Fibroblast of skin of scalp (primary cell): ENCODE measurements at places on chromosomes 3 and 15.

- DNase-seq: peak; percentile 96
Observed at GRCh38 chr15:57218826-57219576, 157.3 kb upstream of the CGNL1 start.

- no peak for DNase-seq
Observed at GRCh38 chr3:124422805-124423204, 307.4 kb upstream of the UMPS start.

DNA sequence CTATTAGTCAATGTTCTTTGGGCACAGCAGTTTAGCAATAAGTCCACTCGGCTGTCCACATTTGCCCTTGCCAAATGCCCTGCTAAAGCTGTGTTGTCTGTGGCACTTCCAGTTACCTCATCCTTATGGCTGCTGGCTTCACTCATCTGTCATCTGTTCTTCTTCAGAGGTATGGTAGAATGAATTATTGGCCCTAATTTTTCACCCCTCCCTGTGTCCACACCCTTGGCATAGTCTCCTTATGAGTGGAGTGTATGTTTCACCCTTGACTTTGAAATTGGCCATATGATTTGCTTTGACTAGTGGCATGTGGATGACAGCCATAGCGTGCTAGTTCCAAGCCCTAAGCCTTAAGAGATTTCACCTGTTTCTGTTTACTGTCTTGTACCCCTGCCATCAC is 72.1 kb upstream of the EPHB1 start:
- no peak for DNase-seq

DNA sequence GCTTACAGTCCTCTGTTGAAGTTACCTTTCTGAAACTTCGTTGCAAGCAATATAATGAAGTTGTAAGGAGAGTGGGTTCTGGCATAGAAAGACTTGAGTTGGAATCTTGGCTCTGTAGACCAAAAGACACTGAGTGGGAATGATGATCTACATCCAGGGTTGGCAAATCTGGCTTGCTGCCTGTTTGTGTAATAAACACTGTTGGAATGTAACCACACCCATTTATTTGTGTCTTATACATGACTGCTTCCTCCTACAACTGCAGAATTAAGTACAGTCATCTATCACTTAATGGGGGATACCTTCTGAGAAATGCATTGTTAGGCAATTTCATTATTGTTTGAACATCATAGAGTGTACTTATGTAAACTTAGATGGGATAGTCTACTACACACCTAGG is 178.4 kb upstream of the SUCLG2 start:
- DNase-seq: no peak

- no peak for DNase-seq
Observed at GRCh38 chr3:18284716-18285115, 140.4 kb downstream of the SATB1 start.

DNA sequence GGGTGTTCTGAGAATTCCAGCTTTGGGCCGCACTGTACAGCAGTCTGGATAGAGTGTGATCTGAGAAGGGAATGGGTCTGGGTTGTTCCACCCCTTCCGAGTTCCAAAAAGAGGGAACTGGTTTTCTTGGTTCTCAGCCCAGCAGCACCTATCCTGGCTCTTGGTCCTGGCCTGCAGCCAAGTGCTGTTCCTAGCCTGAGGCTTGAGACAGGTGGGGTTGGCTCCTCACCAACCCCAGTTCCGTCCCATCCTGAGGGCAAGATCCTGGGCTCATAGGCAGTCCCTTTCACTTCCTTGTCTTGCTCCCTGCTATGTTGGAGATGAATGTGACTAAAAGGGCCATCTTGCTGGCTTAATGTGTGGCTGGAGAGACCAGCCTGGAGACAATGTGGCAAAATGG is 15.2 kb downstream of the IVD start:
- no peak for DNase-seq

DNA sequence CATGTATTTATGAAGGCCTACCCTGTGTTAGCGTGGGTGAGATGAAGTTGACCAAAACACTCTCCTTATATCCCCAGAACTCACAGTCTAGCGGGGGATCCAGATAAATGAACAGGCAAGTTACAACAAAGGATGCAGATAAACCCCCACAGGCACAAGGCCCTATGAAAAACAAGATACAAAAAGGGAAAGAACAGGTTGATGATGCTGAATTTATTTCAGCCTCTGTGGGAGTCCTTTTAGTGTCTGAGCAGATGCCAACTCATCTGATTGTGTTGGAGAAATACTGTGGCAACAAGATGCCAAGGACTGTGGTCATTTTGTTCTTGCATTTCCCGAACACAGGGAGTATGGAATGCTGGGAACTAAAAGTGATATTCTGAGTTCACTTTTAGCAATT is 300.0 kb downstream of the CHST2 start:
- DNase-seq: no peak

- DNase-seq: no peak
Observed at GRCh38 chr3:70755526-70755925, 443.1 kb upstream of the MDFIC2 start.

- DNase-seq: peak; percentile 50
Observed at GRCh38 chr3:124787476-124788195, 57.4 kb downstream of the UMPS start.

DNA sequence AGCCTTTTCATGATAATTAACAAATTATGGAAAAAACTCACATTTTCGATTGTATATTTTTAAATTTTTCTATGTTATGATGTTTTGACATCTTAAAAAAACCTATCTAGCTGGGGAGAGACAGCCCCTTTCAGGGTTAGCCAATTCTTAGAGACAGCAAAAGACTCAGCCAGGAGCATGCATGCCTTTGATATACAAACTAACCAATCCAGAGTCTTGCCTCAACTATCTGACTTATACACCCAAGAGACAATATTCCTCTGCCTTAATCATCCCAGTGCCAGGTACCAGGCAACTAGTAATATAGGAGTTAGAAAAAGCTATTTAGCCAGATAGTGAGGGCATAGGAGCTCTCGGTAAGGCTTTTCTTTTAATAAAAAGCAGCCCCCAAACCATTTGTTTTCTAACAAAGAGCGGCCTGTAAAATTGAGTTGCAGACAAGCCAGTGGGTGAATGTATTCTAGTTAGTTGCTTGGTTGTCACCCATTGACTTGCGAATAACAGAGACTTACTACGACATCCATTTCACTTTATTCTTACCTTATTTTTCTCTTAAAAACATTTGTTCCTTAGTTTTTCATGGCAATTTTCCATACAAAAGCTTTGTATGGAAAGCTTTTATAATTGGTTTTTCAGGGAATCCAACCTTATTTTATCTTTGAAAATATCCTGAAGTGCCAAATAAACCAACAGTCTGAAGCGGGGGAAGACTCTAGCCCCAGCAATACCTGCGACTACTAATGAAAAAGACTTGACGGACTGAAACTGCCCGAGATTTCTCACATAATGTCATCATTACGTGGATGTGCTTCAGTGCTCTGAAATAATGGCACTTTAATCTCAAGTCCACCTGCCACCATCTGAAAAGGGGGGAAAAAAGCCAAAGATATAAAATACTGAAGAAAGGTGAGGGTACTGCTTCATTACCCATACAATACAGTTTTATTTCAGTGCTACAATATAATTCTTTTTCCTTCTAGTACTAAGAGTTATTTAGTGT is 64.6 kb upstream of the ATP2C1 start:
- no peak for DNase-seq

- DNase-seq: no peak
Observed at GRCh38 chr15:70013656-70014313, 83.9 kb downstream of the TLE3 start.

DNA sequence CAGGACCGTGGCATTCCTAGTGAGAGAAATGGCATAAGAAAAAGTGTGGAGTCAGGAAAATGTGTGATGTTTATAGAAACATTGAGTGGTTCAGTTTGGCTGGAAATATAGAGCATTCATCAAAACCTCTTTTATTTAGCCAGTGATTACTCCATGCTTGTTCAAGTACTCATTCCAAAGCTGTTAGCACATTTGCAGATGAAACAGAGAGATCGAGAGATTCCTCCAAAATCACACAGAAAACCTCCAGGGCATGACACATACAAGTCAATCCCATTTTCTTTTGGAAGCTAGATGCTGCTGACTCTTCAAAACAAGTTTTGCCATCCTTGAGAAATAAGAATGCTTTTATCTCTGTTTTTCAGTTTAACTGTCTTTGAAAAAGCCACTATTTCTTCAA is 11.5 kb upstream of the MB21D2 start:
- peak; percentile 35 for DNase-seq

GRCh38 chr15:51051776-51052175 is 42.9 kb downstream of the TNFAIP8L3 start:
- DNase-seq: no peak

GRCh38 chr15:91099995-91100813 is at the start of gene SV2B:
Gene SV2B, plus strand, starts transcription at chr15:91100257. Its CDS starts 126,007 bp downstream, at chr15:91226264.
- peak; percentile 7 for DNase-seq

- no peak for DNase-seq
Observed at GRCh38 chr3:70020906-70021660, 21.6 kb downstream of the SAMMSON start.

GRCh38 chr15:40470423-40471104 is at the start of gene CHST14:
Gene CHST14, plus strand, starts transcription at chr15:40470984. Its CDS starts 230 bp downstream, at chr15:40471214.
- peak; percentile 68 for DNase-seq

- DNase-seq: no peak
Observed at GRCh38 chr3:12586403-12586802, 29.5 kb downstream of the MKRN2 start.

GRCh38 chr15:85854345-85855097 is 59.8 kb upstream of the KLHL25 start:
- DNase-seq: peak; percentile 55

GRCh38 chr3:69403454-69403853 is 17.6 kb upstream of the FRMD4B start:
- DNase-seq: no peak

- peak; percentile 53 for DNase-seq
Observed at GRCh38 chr15:62059816-62060112, 483 bp downstream of the VPS13C start.

DNA sequence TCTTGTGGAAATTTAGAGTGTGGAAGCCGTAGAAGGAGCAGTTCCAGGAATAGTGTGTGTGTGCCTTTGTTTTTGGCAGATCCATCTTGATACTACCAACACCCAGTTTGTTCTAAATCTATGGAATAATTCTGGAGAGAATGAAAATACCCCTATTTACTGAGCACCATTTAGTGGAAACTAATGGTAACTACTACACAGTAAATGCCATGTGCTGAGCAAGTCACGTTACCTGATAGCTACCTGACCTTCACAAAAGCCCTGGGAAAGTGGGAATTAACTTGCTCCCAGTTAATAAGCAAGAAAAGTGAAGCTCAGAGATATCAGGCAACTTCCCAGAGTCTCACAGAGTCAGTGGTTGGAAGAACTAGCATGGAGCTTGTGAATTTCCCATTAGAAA is 137.7 kb downstream of the ARPP21 start:
- DNase-seq: no peak

- no peak for DNase-seq
Observed at GRCh38 chr15:78689626-78690025, 48.6 kb upstream of the CHRNB4 start.

DNA sequence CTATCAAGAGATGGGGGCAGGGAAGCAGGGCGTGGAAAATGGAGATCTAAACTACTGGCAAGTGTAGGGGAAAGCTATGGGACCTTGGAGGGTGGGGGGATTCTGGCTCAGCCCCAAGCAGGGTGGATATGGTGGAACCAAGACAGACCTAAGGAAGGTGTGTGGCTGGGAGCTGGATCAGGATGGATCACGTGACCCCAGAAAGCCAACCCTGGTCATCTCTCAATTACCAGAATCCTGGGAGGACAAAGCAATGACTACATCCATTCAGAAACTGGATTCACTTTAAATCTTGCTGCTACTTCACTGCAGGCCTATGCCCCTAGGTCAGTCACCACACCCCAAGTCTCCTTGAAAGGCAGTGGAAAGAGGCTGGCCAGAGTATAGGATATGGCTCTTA is 68.4 kb downstream of the WHAMM start:
- DNase-seq: no peak

- DNase-seq: no peak
Observed at GRCh38 chr15:59886441-59886840, 117.7 kb upstream of the FOXB1 start.

GRCh38 chr3:177536873-177537272 is 339.6 kb upstream of the TBL1XR1 start:
- no peak for DNase-seq

DNA sequence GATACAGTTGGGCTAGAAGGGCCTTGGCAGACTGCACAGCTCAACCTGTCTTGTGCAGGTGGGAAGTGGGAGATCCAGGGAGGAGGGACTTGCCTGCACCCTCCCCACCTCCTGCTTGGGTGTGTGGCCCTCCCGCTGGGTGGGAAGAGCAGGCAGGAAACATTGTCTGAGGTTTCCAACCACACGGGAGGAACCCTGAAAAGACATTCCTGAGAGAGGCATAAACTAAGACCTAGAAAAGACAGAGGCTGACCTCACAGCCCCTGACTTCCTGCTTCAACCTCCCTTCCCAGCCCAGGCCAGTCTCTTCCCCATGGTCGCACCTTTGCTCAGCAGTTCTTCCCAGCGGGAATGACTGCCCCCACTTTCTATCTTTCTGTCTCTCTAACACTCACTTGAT is 46.3 kb upstream of the INSYN1 start:
- DNase-seq: peak; percentile 65

DNA sequence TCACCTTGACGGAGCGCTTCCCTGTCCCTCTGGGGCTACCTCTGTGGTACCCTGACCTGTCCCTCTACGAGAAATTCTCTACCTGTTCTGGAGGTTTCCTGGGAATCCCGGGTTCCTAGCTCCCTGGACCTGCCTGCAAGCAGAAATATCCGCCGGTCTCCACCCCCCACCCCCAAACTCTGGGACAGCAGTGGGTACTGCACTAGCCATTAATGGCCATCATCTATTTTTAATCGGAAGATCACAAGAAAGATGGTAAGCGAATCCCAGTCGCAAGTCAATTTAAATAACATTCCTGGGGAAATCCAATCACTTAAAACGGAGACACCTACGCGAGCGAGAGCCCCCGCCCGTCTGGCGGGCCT is 429 bp upstream of the C3orf80 start:
- DNase-seq: no peak

DNA sequence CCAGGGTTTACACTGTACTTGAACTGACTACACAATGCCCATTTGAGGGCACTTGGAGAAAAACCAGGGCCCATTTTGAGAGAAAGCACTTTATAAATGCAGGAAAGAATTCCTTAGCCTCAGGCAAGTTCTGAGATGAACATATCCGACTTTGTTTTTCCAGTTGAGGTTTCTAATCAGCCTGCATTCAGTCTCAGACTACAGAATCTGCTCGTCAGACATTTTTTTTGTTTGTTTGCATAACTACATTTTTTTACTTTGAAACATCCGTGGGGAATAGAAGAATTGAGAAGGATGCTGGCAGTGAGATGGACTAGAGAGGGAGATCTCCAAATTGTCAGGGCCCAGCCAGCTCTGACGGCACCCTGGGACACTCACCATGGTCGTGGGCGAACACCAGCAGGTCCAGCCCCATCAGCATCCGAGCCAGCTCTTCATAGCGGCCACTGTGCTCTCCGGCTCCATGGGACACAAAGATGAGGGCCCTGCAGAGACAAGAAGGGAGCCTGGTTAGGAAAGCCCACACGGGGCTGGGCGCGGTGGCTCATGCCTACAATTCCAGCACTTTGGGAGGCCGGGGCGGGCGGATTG is 40.8 kb downstream of the MGLL start:
- DNase-seq: peak; percentile 95

GRCh38 chr3:163622384-163622783 is 1455.9 kb downstream of the SI start:
- no peak for DNase-seq

GRCh38 chr3:54706738-54707137 is 221.1 kb downstream of the LRTM1 start:
- DNase-seq: no peak

GRCh38 chr3:69082805-69083204 is 1.9 kb upstream of the ARL6IP5 start:
- peak; percentile 86 for DNase-seq
